ENCODE measurements at places on chromosomes 16 and 17. TPM values are rescaled to one million over a fixed set of nuclear protein-coding genes. Genes with fewer than 3 reads are reported as not detected.

ADAM11 gene
- total RNA-seq, result 0.16 TPM

GP1BA gene
- total RNA-seq, result not detected

TBC1D28 gene
- total RNA-seq, result not detected

DPEP2NB gene
- not detected for total RNA-seq

FOXJ1 gene
- not detected for total RNA-seq

NTN1 gene
- 0.10 TPM for total RNA-seq

TMEM238L gene
- not detected for total RNA-seq

PDILT gene
- total RNA-seq, result not detected

C1QTNF8 gene
- total RNA-seq, result not detected

DNA sequence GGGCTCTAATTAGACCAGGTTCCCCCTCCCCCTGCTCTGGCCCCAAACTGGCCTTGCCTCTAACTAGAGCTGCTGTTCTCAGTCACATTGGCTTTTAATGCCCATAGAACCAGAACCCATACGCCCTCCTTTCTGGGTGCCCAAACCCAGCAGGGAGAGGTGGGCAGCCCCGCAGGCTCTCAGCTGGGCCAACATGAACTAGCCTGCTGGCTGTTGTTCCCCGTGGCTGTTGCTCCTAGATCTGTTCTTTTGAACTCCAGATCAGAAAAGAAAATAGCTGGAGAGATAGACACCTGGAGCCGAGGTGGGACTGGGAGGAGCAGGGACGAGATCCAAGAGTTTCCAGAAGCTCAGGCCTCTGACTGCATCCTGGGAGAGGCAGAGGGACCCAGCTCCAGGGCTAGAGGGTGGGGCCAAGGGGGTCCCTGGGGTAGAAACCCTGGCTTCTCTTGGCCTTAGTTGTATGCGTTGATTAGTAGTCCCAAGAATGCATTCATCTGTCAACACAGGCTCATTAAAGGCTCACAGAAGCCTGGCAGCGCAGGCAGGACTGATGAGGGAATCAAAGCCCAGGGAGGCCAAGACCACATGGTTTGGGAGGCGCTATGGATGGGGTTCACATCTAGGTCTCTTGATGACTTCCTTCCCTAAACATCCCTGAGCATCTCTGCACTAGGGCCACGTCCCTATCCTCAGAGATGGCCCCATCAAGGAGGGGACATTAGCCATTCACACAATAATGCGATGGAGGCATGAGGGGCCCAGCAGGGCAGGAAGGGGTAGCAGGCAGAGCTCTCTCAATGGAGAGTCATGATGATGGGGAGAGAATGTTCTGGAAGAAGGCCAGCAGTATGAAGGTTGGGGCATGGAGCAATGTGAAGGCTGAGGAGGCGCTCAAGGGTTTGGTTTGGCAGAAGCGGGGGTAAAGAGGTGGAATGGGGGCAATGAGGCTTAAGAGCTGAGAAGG, 1.3 kb upstream of the CPSF4L start:
- no peaks in the 10 kb centered on the region for H3K36me3 ChIP-seq
- no peak overlapping the region for H3K27ac ChIP-seq
- H3K4me1 ChIP-seq, result no peaks in the 10 kb centered on the region
- no peak for DNase-seq
- H3K27me3 ChIP-seq, result no peaks in the 10 kb centered on the region
- H3K4me3 ChIP-seq, result no peak overlapping the region

GRCh38 chr16:78368121-78369102, 269.0 kb downstream of the WWOX start:
- H3K4me3 ChIP-seq, result no peak overlapping the region
- no peak overlapping the region for H3K27ac ChIP-seq
- no peaks in the 10 kb centered on the region for H3K27me3 ChIP-seq
- no peaks in the 10 kb centered on the region for H3K4me1 ChIP-seq
- DNase-seq, result no peak

GRCh38 chr17:28466521-28467048, 6.9 kb upstream of the SLC13A2 start:
- peaks cover 13% of the 10 kb centered on the region for H3K4me1 ChIP-seq
- no peak overlapping the region for H3K4me3 ChIP-seq
- peaks cover 11% of the 10 kb centered on the region for H3K27me3 ChIP-seq
- H3K27ac ChIP-seq, result no peak overlapping the region

DNA sequence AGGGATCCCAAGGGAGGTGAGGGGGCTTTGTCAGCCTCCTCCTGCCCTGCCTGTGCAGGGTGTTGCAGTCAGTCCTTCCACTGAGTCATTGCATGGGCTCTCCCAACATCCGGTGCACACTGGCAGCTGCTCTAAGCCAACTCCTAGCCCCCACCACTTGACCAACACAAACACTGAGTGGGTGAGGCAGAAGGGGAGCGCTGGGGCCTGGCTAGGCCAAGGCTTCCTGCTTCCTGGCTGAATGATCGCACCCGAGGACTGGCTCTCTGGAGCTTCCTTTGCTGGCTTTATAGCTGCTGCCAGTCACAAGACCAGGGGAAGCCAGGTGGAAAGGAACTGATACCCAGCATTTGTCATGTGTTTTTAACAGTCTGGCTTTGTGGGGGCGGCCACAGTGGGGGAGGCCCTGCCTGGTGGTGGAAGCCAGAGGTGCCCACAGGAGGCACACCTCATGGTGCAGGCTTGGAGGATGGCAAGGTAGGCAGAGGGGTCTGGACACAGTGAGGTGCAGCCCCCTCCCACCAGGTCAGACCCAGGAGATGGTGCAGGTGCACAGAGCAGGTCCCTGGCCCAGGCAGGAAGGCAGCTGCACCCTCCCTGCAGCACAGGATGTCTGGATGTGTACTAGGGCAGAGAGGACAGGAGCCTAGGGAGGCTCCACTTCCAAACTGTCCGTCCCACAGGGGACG, 6.8 kb downstream of the MPG start:
- peak overlapping the region; percentile 73 for H3K27ac ChIP-seq
- DNase-seq, result peak; percentile 82
- H3K4me1 ChIP-seq, result peaks cover 8% of the 10 kb centered on the region
- H3K36me3 ChIP-seq, result peaks cover 51% of the 10 kb centered on the region
- H3K27me3 ChIP-seq, result no peaks in the 10 kb centered on the region

DNA sequence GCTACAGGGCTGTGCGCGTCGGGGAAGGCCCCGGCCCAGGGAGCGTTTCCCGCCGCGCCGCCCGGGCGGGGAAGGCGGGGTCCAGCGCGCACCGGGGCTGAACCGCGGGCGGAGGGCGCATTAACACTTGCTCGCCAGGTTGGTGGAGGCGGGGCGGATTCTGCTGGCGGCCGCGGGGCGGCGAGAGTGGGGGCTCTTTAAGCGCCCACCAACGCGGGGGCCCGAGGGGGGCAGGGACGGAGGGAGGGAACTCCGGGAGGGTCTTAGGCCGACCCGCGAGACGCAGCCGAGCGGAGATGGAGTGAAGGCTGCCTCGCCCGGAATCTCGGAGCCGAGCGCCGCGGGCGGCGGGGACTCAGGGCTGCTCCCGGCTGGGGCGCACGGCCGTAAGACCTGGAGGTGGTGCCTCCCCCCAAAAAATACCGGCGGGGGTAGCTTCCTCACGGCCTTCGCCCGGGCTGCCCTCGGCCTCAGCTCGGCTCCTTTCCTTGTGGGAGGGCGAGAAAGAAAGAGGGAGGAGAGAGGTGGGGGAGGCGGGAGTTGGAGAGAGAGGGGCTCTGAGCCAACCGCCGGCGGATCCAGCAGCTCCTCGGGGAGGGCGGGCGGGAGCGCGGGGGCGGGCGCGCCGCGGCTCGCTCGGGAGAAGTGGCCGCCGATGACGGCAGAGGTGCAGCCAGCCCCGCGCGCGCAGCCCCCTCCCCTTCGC, 415 bp upstream of the FOXF1 start:
- H3K36me3 ChIP-seq, result no peaks in the 10 kb centered on the region
- peak overlapping the region; percentile 72 for H3K4me3 ChIP-seq
- no peak overlapping the region for H3K27ac ChIP-seq
- peaks cover 8% of the 10 kb centered on the region for H3K4me1 ChIP-seq
- peaks cover 72% of the 10 kb centered on the region for H3K27me3 ChIP-seq

DNA sequence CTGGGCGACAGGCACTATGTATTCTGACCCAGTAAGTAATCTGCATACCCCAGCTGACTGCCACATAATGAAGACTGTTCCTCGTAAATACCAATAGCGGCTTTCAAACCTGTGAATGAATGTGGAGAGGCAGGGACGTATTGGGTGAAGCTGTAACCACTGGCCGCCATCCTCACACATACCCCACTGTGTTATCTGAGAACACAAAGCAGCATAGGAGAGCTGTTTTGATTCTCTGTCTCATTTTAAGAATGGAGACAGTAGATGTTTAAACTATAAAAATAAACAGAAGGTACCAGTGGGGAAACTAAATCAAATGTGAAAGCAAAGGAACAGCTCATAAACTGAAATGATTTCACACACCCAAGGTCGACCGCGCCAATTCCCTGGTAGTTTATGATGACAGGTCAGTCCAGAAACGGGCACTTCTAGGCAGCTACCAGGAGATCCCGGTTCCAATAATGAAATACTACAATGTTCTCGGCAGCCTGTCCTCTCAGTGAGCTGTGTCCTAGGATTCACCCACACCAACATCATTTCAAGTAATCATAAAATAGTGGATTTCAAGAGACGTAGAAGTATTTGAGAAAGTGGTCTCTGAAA, 109.7 kb downstream of the ADCY9 start:
- DNase-seq, result no peak
- H3K27me3 ChIP-seq, result no peaks in the 10 kb centered on the region
- H3K4me1 ChIP-seq, result no peaks in the 10 kb centered on the region

- no peak overlapping the region for H3K4me3 ChIP-seq
- H3K27me3 ChIP-seq, result no peaks in the 10 kb centered on the region
- peaks cover 17% of the 10 kb centered on the region for H3K4me1 ChIP-seq
- H3K36me3 ChIP-seq, result no peaks in the 10 kb centered on the region
Observed at GRCh38 chr16:10616419-10616755, 36.0 kb upstream of the EMP2 start.

GRCh38 chr16:27529962-27530361, 19.8 kb downstream of the GTF3C1 start:
- no peak overlapping the region for H3K27ac ChIP-seq
- no peak overlapping the region for H3K4me3 ChIP-seq
- peaks cover 80% of the 10 kb centered on the region for H3K36me3 ChIP-seq
- peak; percentile 24 for DNase-seq

GRCh38 chr16:19188406-19188805, 20.4 kb downstream of the SYT17 start:
- peaks cover 8% of the 10 kb centered on the region for H3K4me1 ChIP-seq
- H3K4me3 ChIP-seq, result no peak overlapping the region
- no peak overlapping the region for H3K27ac ChIP-seq
- H3K36me3 ChIP-seq, result no peaks in the 10 kb centered on the region
- H3K27me3 ChIP-seq, result no peaks in the 10 kb centered on the region
- no peak for DNase-seq

GRCh38 chr16:66603537-66604375, 748 bp upstream of the CMTM3 start:
- peaks cover 11% of the 10 kb centered on the region for H3K27me3 ChIP-seq
- peak overlapping the region; percentile 73 for H3K4me3 ChIP-seq
- H3K27ac ChIP-seq, result peak overlapping the region; percentile 80
- DNase-seq, result no peak

Measured in MCF 10A (cell line).